ENCODE measurements at places on chromosomes 1 and 21.

DNA sequence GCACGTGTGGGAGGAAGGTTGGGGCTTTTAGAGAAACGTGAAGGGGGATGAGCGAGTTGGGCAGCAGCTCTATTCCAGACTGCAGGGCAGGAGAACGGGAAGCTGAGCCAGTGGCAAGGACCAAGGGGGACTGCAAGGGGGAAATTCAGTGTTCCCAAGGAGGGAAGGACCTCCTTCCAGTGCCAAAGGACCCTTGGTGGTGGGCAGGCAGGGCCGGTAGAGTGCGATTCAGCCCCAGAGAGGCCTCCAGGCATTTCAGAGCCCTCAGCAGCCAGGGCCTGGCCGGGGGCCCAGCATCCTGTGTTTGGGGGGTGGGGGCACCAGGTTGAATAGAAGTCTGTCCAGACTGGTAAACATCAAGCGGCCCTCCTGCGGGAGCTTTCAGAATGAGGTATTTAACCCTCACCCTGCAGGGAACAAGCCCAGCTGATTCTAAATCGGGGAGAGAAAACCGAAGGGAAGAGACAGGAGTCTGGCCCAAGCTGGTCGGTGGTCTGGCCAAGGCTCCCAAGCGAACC, 2.3 kb downstream of the COL9A2 start:
- DNase-seq: no peak

GRCh38 chr1:201310986-201311355, 27.7 kb downstream of the PKP1 start:
- DNase-seq: no peak

DNA sequence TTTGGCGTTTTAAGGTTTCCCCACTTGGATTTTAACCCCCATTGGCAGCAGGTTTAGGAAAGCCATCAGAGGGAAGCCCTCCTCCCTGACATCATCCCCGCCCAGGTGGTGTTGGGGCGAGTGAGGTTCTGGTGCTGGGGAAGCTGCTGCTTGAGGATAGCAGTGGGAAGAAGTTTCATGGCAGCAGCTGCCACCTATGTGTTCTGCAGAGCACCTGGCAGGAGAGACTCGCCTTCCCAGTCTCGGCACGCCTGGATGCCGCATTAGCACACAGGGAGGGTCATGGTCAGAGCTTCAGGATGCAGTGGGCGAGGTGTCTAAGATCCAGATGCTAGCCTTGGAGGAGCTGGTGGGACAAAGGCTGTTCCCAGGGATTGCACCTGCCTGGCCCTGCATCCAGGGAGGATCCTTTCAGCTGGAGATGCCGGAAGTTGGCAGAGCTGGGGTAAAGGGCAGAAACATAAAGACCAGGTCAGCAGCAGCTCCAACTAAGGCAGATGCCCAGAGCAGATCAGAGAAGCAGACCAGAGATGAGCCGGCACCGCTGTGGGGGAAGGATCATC, 33.9 kb downstream of the ABCG1 start:
- DNase-seq: no peak

GRCh38 chr1:153677718-153678518, 570 bp upstream of the NPR1 start:
- DNase-seq: no peak

DNA sequence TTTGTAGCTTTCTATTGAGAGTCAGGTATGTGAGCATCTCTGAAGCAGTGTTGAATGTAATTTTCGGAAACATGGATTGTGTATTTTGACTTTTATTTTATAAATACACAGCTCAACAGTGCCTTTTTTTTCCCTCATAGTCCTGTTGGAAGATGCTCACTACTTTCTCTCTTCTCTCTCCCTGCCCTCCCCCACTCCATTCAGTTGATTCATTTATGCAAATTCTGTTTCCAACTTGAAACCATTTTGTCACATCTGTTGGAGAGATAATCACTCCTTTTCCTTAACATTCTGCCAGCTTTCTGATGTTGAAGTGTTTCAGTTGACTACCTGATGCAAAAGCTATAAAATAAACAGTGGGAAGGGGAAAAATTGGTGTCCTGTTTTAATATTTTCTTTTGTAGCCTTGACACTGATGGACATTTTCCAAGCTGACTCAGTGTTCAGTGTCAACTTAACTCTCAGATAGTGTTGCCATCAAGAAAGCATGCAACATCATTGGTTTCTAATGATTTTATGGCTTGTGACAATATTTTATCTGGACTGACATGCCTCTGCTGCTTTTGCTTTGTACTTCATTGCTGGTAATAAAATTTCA, 194.5 kb downstream of the HS2ST1 start:
- no peak for DNase-seq

- DNase-seq: no peak
Measured at GRCh38 chr1:153938996-153939395, 7.5 kb downstream of the DENND4B start.

- no peak for DNase-seq
Measured at GRCh38 chr1:83910461-83910860, 88.5 kb downstream of the TTLL7 start.

Data from stimulated activated CD4-positive, alpha-beta T cell treated with anti-CD3 and anti-CD28 coated beads, Interleukin-1b, Interleukin-23, amount 100 ng/mL, for 4 hours (primary cell).